Stimulated activated CD8-positive, alpha-beta memory T cell treated with anti-CD3 and anti-CD28 coated beads, Interleukin-2, amount 100 ng/mL, for 1 hour (primary cell): ENCODE measurements at places on chromosomes 7 and 10.

DNA sequence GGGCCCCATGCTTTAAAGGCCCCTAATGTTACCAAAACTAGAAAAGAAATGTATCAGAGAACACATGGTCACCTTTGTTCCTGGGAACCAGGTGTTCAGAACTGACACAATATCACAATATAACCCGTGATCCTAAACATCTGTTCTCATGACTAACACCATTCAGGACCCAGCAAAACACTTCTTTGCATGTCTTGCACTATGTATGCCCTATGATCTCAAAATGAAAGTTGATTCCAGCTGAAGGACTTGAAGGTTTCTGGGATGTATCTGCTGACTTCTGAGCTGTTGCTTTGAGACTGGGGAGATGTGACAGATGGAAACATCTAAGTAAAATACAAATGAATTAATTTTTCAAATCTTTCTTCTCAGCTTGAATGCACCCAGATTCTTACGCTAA is 37.5 kb upstream of the PIK3CG start:
- no peak for DNase-seq

DNA sequence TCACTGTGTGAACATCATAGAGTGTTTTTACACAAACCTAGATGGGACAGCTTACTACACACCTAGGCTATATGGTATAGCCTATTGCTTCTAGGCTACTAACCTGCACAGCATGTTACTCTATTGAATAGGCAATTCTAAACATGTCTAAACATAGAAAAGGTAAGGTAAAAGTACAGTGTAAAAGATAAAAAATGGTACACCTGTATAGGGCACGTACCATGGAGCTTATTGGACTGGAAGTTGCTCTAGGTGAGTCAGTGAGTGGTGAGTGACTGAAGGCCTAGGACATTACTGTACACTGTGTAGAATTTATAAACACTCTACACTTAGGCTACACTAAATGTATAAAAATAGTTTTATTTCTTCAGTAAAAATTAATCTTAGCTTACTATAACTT is 182.0 kb upstream of the THSD7A start:
- DNase-seq: no peak

DNA sequence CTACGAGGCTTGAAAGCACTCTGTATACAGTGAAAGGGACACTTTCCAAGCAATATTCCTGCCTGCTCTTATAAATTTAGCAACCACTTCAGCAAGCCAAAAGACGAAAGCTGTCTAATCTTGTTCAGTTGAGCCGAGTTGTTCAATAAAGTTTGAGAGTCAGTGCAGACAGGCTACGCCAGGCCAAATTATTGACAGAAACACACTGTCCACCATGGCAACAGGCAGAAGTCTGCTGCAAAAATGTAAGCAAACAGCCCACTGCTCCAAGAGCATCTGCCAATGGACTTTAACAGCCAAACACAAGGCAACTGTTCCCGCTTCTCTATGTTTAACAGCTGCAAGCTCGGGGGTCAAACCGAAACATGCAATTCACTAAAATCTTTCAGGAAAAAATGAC is 85.7 kb downstream of the GLI3 start:
- DNase-seq: no peak

DNA sequence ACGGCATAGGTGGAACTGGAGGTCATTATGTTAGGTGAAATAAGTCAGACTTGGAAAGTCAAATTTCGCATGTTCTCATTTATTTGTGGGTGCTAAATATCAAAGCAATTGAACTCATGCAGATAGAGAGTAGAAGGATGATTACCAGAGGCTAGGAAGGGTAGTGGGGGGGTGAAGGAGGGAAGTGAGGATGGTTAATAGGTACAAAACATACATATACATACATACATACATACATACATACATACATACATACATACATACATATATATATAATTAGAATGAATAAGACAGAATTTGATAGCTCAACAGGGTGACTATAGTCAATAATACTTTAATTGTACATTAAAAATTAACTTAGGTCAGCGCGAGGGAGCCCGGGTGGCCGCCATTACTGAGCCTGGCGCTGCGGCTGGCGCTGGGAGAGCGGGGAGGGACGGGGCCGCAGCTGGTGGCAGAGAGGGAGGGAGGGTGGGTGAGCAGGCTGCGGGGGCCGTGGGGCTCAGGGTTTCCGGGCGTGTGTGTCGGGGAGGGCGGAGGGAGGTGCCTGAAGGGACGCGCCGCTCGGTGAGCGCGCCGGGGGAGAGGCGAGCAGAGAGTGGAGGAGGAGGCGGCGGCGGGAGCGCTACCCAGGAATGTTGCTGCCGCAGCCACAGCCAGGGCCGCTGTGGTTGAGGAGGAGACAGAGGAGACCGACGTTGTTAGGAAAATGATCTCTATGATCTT is 85.8 kb upstream of the EGFR start:
- DNase-seq: no peak

DNA sequence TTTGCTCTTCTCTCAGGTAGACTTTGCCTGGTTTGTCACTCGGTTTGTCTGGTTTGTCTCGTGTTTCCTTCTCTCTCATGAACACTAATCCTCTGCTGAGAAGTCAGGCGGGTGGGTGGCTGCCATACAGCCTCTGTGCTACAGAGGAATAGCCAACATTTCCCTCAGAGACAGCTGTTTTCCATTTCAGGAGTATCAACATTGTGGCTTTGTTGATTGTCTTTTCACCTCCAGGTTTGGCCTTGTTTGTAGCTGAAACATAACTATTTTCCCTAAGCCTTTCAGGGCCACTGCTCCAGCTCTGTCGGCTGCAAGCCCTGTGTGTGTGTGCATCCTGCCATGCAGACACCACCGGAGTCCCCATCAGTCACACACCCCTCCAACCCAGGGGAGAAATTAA is 122.8 kb downstream of the BAMBI start:
- no peak for DNase-seq

GRCh38 chr7:55501611-55502010 is 70.7 kb downstream of the VOPP1 start:
- DNase-seq: no peak

- DNase-seq: no peak
Measured at GRCh38 chr7:133704453-133704852, 422.7 kb upstream of the LRGUK start.

- DNase-seq: no peak
Measured at GRCh38 chr7:3995187-3995586, 686.9 kb upstream of the FOXK1 start.

DNA sequence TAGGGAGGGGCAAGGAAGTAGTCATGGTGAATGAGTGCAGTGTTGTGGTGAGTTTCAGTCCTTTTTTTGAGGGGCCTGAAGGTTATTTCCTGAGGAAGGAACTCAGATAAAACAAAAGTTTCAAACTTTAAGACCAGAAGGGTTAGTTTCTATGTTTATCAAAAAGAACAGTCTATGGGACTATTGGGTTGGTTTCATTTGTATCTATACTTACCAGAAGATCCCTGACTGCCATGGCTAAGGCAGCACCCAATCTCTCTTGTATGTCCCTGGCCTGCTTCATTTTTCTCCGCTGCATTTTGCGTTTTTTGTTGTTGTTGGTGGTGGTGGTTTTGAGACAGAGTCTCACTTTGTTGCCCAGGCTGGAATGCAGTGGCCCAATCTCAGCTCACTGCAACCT is 19.3 kb upstream of the GAD2 start:
- DNase-seq: no peak
